SK-N-MC (cell line): ENCODE measurements at places on chromosomes 2 and 18.

GRCh38 chr2:19573784-19574183 is 215.4 kb upstream of the OSR1 start:
- DNase-seq: no peak

DNA sequence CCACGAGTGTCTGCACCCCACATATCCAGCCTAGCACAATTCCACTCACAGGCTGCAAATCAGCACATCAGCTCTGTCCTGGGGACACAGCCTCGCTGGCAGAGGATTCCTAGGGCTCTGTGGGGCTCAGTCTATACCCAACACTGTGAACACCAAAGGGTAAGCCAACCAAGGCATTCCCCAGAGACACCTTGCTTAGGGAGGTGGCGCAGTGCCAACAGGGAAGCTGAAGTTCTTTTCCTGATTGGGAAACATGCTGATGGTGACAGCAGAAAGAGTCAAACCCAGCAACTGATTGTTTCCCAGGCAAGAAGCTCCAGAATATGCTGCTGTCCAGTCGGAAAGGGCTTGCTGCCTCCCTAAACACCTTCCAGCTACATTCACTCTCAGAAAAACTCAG is 55.8 kb downstream of the TTC32 start:
- DNase-seq: no peak

- no peak for DNase-seq
Observed at GRCh38 chr2:218179782-218180181, 13.0 kb upstream of the CXCR1 start.

- DNase-seq: no peak
Observed at GRCh38 chr18:57015451-57015850, 131.4 kb upstream of the BOD1L2 start.

GRCh38 chr2:64751286-64752260 is 97.9 kb upstream of the SERTAD2 start:
- no peak for DNase-seq

DNA sequence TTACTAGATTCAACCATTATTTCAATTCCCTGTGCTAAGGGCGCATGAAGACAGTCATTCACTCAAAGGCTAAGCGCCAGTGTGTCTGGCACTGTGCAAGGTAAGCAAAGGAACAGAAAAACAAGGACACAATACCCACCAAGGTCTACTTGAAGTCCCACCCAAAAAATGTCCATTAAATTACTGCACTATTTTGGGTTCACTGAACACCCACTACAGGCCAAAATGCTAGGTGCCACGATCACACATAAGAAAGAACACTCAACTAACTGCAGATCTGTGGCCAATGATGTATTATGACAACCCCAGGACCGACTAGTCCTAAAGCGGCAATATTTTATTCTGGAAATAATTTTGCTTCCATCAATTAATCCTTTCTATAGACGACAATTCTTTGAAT is 1.8 kb downstream of the TMEM131 start:
- DNase-seq: no peak

DNA sequence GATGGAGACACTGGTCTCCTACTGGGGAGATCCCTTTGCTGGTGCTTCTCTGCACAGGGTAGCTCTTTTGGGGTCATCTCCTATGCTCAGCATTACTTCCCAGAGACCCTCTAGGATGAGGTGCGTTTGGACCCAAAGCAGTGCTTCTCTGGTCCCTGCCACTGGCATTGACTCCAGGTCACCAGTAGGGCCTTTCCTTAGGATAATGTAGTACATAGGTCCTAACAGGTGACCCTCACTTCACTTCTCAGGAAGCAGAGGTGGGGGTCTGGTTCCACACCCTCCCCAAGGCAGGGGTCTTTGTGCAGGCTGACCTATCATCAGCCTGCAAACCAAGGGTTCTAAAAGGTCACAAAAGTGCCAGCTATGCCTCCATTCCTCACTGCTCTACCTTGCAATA is 145.8 kb upstream of the HS6ST1 start:
- no peak for DNase-seq

DNA sequence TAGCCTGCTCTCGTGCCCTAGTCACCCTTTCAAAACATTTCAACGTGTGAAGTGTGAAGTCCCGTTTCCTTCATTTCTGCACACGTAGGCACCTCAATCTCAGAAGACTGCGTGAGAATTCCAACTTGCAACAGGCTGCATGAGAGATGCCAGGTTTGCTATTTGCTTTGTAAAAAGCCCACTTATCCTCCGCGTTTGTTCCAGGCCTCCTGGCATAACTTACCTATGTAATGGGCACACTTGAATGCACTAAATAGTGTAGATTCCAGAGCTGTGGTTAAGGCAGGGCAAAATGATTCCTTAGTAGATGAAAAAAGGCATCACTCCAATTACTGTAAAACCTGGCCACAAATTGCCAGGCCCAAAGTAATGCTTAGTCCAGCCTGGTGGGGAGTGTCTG is 179.6 kb downstream of the INO80D start:
- DNase-seq: no peak

- no peak for DNase-seq
Observed at GRCh38 chr2:88334418-88334817, 118.1 kb downstream of the FOXI3 start.

DNA sequence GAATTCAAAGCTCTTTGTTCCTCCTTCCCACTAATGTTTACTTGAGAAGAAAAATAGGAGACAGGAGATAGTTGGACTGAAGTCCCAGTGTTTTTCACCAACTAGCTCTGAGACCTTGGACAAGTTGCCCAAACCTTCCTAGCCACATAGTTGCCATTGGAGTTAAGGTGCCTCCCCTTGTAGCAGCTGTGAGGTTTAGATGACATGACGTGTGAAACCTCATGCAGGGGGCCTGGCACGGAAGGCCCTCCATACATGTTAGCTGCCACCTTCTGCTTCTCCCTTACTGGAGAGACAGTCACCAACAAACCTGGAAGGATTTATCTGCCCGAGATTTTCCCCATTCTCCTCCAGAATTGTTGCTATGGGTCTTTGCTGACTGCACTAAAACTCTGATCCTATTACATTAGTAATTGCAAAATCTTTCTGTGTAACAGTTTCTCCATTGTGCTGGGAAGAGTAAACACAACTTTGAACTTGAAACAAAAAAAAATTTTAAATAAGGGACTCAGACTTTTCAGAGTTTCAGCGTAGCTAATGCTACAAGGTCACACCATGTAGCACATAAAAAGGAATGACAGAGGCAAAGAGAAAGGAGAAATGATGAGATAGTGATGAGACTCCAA is 23.8 kb upstream of the CABYR start:
- no peak for DNase-seq

GRCh38 chr18:46337271-46337670 is 233.1 kb downstream of the HAUS1 start:
- DNase-seq: no peak

DNA sequence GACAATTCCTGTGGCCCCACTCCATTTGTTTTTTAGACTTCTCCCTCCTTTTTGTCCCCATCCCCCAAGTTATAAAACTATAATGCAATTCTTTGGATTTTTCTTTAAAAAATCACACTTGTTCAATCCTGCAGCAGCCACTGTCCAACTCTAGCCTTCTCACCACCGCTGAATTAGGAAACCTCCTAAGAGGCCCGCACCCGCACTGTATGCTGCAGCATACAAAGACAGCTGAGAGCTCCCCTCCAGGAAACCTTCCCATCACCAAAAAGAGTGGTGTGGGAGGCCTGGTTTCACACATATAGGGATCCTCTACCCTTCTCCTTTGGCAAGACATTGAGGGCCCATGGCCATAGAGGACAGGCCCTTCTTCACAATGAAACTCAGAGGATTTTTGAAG is 2.9 kb downstream of the PCGF1 start:
- no peak for DNase-seq

- DNase-seq: no peak
Observed at GRCh38 chr2:233761040-233761769, 1.1 kb downstream of the UGT1A1 start.

DNA sequence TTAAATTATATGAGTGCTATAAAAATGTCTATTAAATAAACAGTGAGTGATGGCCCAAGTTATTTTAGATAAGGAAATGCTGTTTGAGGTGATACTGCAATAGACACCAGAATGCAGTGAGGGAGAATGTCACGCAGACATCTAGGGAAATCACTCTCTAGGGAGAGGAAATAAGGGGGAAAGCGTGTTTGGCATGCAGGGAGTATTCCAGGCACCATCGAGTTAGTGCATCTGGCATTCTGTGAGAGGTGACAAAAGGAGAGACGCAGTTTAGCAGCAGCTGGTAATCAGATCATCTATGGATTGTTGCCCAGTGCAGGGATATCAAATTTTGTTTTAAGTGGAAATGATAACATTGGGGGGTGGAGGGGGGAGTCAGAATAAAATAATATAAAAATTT is 175.4 kb upstream of the NETO1 start:
- DNase-seq: no peak

GRCh38 chr2:7595206-7595605 is 678.0 kb downstream of the RNF144A start:
- no peak for DNase-seq

DNA sequence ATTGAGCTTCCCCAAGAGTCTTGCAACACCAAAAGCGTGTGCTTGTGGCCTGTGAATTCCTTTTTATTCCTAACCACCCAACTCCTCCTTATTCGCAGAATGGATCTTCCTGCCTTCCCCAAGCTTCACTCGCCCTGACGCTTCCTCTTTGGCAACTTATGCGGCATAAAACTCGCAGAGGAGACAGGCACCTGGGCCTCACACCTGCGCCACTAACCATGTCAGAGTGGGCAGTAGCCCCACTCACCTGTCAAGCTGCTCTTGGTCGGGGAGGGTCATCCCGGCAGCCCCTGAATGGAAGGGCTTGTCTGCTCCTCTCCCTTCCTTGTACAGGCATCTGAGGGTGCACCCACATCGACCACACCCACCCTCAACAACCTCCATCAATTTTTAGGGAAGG is 106.9 kb upstream of the GPC1 start:
- no peak for DNase-seq

GRCh38 chr2:159904127-159904958 is 106.3 kb upstream of the CD302 start:
- no peak for DNase-seq

GRCh38 chr2:68687018-68687417 is 43.6 kb downstream of the PROKR1 start:
- no peak for DNase-seq

GRCh38 chr2:239337877-239338484 is 62.8 kb downstream of the HDAC4 start:
- no peak for DNase-seq

GRCh38 chr18:9599328-9599727 is 15.0 kb downstream of the PPP4R1 start:
- no peak for DNase-seq

DNA sequence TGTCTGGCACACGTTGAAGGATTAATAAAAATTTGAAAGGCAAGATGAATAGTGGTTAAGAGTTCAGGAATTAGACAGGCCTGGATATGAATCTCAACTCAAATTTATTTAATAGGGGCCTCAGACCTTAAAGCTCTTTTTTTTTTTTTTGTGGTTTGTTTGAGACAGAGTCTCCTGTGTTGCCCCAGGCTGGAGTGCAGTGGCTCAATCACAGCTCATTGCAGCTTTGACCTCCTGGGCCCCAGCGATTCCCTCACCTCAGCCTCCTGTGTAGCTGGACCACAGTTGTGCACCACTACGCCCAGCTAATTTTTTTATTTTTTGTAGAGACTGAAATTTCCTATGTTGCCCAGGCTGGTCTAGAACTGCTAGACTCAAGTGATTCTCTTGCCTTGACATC is 3.0 kb downstream of the ZRANB3 start:
- DNase-seq: no peak

DNA sequence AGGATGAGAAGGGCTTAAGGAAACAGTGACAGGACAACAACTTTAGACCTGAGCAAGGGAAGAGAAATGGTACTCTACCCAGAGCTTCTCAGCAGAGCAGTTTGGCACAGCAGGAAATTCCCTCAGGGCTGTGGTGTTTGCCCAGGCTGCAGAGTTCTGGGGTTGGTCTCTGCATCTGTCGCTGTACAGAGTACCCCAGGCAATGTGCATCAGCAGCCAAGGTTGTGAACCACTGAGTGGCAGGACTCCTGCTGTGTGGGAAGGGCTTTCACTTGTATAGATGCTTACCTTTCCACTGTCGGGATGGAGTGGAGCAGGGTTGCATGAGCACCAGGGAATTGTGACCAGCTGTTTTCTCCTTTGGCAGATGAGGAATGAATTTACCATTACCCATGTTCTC is 21.2 kb downstream of the STAMBP start:
- DNase-seq: no peak

DNA sequence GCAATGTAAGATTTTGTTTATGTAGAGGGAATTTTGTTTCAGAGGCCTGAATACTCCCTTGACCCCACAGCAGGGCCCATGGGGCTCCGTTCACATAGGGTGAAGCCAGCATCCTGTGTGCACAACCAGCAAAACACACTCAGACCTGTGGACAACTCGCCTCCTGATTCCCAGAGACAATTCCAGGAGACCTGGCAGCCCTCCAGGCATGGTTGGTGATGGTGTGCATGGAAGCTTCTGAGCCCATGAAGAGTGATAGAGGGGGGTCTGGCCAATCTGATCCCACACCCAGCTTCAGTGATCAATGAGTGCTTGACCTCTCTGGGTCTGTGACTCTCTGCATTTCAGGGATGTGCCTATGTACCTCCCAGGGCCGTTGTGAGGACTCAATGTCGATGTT is 91.0 kb upstream of the RAB6C start:
- no peak for DNase-seq

DNA sequence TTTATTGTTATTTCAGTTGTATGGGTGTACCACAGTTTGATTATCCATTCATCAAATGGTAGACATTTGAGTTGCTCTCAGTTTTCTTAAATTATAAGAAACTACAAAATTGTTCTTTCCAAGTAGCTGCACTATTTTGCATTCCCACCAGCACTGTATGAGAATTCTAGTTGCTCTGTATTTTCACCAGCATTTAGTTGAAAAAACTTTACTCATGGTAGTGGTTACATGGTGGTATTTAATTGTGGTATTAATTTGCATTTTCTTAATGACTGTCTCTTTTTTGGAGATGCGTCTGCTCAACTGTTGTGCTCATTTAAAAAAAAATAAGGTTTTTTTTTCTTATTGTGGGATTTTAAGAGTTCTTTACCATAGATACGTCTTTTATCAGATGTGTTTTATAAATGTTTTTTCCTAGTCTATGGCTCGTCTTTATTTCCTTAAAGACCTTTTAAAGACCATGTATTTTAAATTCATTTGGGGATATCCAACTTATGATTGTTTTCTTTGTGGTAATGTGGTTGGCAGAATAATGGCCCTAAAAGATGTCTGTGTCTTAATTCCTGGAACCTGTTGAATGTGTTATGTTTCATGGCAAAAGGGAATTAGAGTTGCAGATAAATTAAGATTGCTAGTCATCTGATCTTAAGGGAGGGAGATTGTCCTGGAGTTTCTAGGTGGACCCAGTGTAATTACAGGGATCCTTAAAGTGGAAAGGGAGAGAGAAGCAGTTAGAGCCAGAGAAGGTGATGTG is 37.4 kb downstream of the UBE2F start:
- no peak for DNase-seq

DNA sequence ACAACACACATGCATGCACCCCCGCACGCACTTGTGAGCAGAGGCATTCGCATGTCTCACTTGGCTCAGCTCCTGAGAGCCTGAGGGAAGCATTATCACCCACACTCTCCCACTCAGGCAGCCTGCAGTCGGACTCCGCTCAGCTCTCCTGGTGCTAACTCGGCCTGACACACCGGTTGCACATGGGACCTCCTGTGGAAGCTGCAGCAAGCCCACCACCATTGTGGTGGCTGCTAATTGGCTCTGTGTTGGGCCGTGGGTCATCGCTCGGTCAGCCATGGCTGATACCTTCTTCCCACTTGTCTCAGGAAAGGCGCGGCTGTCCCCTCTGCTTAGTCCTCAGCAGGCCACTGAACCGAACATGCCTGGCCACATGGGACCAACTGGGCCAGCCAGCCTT is 13.7 kb upstream of the TEX261 start:
- DNase-seq: no peak
